CD4-positive, alpha-beta T cell (primary cell): ENCODE measurements at places on chromosomes 4 and X.

- DNase-seq, result peak; percentile 16
Observed at GRCh38 chr4:1492651-1493539, 86.7 kb upstream of the NKX1-1 start.

DNA sequence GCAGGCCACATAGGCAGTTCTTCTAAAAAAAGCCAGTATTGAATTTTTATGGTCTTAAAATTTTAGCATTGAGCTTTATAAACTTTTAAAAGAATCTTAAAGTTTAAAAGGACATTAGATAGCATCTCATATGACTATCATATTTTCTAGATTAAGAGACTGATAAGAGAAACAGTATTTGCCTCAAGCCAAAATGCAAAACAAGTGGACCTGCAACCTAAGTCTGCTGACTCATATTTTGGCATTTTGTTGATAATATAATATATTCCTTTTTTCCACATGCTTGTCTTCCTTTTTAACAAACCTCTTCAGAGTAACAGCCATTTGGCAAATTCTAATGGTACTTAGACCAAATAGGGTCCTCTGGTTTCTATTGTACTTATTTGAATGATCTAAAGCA lies 328.5 kb upstream of the GALNTL6 start:
- no peak for DNase-seq

GRCh38 chrX:133005042-133005441 lies 46.6 kb upstream of the HS6ST2 start:
- DNase-seq, result no peak

- DNase-seq, result no peak
Observed at GRCh38 chr4:183996868-183997267, 91.8 kb downstream of the STOX2 start.

DNA sequence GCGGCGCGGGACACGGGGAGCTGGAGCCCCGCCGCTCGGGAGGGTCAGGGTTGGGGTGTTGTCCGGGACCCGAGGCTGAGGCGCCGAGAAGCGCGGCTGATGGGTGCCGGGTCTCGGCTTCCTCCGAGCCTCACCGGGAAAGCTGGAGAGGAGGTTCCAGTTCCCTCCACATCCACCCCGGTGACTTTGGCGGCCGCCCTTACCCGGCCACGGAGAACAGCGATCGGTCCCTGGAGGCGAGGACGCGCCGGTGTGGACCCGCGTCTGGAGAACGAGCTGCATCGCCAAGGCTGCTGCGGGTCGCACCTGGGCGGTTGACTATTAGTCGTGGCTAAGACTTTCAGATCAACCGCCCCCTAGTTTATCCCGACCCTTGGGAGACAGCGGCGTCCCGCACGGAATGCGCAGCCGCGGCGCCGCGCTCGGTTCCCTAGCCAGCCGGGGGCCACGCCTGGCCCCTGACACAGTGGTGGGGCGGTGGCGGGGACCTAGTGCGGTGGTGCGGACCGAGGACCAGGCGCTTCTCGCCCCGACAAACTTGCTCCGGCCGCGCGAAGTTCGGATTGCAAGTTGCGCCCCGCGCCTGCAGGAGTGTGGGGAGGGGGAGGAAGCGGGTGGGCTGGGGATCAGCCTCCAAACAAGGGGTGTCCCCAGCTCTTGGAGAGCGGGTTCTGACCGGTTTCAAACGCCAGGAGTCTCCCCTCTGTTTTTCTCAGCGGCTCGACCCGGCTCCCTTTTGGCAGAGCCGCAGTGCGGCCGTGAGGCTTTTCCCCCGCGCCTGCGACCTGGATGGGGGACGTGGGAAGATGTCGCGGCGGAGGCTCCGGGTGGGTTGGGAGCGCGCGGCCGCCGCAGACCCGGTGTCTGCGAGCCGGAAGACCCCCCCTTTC lies 568 bp downstream of the FHDC1 start:
- DNase-seq, result no peak

DNA sequence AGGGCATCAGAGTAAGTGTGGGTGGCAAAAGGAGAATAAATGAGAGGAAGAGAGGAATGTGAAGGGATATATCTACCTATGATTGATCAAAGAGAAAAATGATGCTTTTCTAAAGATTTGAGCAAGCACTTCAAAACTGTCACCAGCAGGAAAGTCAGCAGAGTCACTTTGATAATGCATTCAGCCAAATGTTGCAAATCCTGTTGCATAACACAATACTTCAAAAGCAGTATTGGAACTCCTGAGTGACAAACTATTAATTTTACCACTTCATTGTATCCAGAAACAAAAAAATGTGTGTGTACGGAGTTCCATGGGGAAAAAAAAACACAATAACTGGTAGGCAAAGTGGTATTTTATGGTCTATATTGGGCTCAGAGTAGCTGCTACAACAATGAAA lies 160.3 kb downstream of the EMCN start:
- DNase-seq, result no peak

DNA sequence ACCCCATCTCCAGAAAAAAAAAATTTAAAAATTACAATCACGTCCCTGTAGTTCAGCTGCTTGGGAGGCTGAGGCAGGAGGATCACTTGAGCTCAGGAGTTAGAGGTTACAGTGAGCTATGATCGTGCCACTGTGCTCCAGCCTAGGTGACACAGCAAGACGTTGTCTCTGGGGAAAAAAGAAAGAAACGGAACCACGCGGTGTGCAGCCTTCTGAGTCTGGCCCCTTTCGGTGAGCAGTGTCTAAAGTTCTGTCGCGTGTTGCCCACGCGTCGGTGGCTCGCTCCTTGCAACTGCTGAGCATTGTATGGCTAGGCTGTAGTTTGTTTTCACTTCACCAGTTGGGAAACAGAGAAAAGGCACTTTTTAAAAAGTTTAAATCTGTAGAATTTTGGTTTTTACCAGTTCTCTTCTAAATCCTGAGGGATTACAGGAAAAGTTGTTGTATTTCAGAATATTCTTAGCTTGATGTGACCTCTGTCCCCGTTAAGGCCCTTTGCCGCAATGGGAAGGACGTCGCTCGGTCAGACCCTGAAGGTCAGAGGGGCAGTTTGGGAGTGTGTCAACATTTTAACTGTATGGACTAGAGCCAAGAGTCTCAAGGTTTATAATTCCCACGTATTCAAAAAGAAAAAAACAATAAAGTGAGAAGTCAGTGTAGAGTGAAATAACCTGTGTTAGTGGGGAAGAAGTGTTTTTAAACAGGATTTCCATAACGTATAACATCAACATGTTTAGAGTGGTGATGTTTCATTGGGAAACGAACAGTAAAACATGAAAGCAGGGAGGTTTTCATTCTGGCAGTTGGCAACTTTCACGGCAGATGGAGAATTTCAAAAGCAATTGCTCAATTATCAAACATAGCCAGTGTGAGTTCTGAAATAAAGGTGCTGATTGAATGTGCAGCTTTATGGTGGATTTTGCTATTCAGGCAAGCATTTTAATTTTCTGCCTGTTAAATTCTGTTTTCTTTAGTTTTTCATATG lies 45.8 kb upstream of the MSANTD1 start:
- DNase-seq, result no peak

GRCh38 chrX:108947205-108947604 lies 210.8 kb upstream of the IRS4 start:
- DNase-seq, result no peak

DNA sequence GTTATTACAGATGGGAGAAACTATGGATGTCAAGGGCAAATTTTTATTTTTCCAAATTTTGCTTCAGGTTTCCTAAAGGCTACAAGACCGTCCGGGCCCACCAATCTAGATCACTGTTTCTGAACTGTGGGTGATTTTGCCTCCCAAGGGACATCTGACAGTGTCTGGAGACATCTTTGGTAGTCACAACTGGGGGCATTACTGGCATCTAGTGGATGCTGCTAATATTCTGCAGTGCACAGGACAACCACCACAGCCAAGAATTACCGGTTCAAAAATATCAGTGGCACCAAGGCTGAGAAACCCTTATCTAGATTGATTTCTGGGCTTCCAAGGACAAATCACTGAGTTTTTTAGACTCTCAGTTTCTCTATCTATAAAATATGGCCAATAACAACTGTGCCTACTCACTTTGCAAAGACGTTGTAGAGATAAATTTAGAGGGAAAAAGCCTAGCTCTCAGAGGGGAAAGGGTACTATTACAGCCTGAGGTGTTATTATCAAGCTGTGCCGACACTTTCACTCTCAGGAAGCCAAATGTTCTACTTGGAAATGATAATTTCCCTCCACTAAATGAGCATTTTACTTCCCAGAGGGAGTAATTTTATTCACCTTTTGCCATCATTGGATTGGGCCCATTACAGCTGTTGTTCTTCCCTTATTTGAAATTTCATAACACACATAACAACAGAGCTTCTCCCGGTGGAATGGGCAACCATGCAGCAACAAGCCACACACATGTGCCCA lies 442.1 kb downstream of the CENPC start:
- DNase-seq, result no peak

- DNase-seq, result peak; percentile 74
Observed at GRCh38 chr4:108166441-108167315, 2.1 kb downstream of the LEF1 start.

DNA sequence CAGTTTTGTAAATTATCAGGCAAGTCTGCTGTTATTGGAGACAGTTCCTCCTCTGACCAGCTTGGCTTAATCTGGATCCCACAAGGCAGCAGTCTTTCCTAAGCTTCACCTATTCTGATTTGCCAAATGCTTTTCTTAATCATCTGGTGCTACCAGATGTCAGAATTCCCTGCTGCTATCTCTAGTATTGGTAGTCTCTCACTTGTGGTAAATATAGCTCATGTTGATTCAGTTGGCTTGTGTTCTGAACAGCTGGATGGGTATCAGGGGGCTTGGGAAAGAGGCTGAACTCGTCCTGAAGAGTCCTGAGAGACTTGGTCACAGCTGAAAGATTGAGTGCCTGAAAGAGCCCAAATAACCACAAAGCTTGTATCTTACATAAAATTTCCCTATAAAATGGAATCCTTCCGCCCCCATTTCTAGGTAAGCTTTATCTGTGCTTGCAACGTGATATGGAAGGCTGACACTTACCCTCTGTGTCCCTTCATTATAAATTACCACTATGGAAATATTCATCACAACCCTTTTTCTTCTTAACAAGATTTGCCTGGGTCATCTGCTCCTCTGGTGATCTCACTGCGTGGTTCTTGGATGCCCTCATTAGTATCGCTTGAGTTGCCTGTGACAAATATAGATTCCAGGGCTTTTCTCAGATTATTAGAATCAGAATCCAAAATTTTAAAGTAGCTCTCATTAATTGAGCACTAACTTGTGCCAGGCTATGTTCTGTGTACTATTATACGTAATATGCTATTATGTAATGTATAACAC lies 104.1 kb upstream of the GPRIN3 start:
- DNase-seq, result no peak

GRCh38 chr4:7792616-7793015 lies 147.0 kb downstream of the AFAP1 start:
- DNase-seq, result no peak
